ENCODE measurements at places on chromosomes 5 and 9.

- peak; percentile 4 for DNase-seq
Observed at GRCh38 chr9:118595719-118596305, 773.4 kb downstream of the BRINP1 start.

- DNase-seq = no peak
Observed at GRCh38 chr9:37026113-37026930, 7.7 kb downstream of the PAX5 start.

- peak; percentile 32 for DNase-seq
Observed at GRCh38 chr9:130128733-130129431, 43.3 kb upstream of the NCS1 start.

GRCh38 chr9:128554155-128554862 lies 1.9 kb downstream of the SPTAN1 start:
- peak; percentile 48 for DNase-seq

DNA sequence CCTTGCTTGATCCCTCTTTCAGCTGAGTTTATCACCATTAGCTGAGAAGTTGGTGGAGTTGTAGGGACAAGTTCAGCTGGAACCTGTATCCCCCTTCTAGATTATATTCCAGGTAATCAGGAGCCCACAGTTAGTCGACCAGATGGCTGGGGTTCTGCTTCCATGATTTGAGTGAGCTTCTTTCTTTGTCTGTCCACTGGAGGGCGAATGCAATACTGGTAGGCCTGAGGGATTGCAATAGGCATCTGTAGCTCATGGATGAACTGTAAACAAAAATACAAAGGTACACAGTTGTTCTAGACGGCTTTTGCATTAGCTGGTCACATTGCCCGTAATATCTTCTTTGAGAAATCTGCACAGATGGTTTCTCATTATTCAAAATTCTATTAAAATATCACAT lies 88.9 kb downstream of the PCSK5 start:
- DNase-seq = peak; percentile 41

- DNase-seq = no peak
Observed at GRCh38 chr5:144297081-144297480, 126.4 kb downstream of the KCTD16 start.

DNA sequence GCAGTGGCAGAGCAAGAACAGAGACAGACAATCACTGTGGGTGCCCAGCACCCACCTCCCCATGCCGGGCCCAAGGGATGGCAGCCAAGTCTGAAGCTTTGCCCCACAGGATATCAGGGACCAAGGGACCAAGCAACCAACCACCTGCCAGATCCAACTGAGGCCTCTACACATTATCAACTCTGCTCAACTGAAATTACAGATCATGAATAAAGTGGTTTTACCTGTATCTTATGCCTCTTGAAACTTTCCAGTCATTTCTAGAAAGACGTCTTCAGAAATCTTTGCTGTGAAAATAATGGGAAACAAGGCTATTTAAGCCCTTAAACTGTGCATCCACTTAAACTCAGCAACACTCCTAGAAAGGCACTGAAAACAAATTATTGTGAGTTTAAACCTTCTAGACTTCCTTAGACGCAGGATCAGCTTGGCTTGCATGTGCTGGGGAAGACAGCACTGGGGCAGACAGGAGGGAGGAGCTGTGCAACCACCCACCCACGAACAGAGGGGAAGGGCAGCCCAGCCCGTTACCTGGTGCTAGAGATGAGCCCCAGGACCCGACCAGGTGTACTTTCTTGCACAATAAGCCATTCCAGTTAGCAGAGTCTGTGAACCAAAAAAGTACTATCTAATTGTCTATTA lies 80.0 kb downstream of the SEMA4D start:
- no peak for DNase-seq

DNA sequence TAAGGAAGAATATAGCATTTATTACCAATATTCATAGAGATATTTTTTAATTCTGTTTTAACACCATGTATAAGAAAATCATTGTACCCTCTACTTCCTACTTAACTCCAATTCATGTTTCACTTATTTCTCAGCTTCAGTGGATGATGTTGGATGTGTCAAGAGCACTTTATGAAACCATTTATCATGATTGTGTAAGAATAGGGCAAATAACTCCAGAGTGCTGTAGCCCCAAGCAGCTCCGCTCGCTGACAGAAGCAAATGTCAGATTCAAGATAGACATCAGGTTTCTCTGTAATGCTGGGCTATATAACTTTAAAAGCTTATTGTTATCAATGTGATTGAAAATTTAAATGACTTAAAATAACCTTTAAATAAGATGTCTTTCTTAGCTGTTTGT lies 50.4 kb downstream of the MAST4 start:
- DNase-seq = no peak
